ENCODE measurements at places on chromosomes 4 and X. TPM values are rescaled to one million over a fixed set of nuclear protein-coding genes. Genes with fewer than 3 reads are reported as not detected.

The LAGE3 gene
- 35.4 TPM for total RNA-seq

GRCh38 chr4:140069066-140069465, 84.9 kb downstream of the MAML3 start:
- no peak for DNase-seq

- DNase-seq: no peak
Observed at GRCh38 chrX:119899125-119899524, 3.4 kb downstream of the AKAP14 start.

GRCh38 chr4:2823671-2824328, 19.8 kb upstream of the ADD1 start:
- DNase-seq: no peak

Measured in NCI-H460 (cell line).